Fibroblast of pulmonary artery (primary cell): ENCODE measurements at places on chromosomes 1 and 21.

GRCh38 chr1:238258510-238258909, 367.8 kb upstream of the ZP4 start:
- DNase-seq, result no peak

- peak; percentile 69 for DNase-seq
These were observed 70.3 kb upstream of the KCNK1 start for GRCh38 chr1:233543338-233544255.

DNA sequence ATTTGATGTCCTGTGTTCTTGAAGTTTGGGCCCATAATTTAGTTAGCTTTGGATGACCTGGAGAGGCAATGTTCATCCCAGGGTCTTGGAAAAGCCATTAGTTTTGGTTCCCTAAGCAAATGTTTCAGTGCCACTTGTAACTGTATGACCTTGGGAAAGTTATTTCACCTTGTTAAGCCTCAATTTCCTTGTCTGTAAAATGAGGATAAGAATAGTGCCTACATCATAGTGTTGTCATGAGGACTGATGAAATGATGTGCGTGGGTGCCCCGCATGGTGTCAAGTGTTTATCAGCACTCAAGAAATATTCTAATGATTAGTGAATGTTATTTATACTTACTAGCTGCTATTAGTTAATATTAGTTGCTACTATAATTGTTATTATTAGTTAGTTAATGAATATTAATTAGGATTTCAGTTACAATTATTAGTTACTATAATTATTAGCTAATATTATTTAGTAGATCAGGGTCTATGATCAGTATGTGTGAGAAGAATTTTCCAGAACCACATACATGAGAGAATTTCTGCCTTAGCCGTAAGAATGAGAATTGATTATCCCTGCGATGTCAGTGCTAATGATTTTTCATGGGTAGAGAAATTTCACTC, 1.9 kb downstream of the SH3BGR start:
- no peak for DNase-seq

DNA sequence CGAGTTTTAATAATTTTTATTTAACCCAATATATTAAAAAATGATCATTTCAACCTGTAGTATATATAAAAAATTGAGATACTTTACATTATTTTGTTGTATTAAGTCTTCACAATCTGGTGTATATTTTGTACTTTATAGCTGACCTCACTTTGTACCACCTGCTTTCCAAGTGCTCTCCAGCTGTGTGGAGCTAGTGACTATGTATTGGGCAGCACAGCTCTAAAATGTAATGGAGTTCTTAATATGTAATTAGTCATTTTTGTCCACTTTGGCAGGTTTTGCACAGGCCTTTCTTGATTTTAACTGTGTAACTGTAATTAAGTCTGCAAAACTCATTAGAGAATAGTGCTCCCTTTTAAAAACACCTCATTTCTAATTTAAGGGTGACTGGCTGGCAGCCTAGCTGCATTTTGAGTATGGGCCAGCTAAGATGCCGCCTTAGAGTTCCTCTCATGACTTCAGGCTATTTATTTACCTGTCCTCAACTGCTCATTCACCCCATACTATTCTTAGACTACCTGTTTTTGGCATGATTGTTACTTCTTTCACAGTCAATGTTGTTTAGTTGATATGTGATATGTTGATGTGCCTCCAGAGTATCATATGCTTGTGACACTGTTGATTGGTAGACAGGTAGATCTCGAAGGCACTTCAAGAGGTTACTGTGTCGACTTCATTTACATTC, 43.2 kb downstream of the ZYG11B start:
- no peak for DNase-seq

DNA sequence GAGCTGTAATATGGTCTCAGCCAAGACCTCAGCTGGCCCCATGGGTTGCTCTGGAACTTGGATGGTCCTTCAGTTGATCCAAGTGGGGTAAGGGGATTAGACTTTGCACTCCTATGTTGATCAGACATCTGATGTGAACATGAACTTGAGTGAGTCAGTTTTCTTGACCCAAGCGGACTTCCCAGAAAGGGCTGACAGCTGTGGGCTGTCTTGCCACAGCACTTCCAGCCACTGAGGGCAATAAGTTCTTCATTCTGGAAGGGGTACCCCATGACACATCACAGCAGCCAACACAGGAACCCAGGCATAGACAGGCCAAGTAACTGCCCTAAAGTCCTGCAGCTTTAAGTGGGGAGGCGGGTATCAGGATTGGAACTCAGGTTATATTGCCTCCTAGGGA, 93.9 kb upstream of the USP24 start:
- DNase-seq, result peak; percentile 41

GRCh38 chr1:71422221-71422620, 341.4 kb upstream of the ZRANB2 start:
- no peak for DNase-seq

- no peak for DNase-seq
These were observed at the start of gene FYB2 for GRCh38 chr1:56819387-56819899. Gene FYB2, minus strand, starts transcription at chr1:56819404. Its CDS starts 114 bp downstream, at chr1:56819290.

DNA sequence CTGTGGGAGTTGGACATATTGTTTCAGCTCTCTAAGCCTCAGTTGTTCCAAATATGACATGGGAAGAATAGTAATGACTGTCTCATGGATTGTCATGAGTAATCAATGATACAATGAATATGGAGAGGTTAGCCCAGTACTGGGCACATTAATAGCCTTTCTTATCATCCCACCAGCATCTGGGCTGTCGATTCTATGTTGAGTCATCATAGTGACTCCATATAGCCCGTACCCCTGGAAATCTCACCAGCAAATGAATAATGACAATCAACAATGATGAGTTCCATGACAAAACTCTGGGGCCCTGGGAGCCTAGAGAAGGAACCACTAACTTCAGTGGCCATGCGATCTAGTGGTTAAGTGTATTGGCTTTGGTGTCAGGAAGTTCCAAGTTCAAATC, 39.7 kb upstream of the GJB5 start:
- DNase-seq, result no peak

DNA sequence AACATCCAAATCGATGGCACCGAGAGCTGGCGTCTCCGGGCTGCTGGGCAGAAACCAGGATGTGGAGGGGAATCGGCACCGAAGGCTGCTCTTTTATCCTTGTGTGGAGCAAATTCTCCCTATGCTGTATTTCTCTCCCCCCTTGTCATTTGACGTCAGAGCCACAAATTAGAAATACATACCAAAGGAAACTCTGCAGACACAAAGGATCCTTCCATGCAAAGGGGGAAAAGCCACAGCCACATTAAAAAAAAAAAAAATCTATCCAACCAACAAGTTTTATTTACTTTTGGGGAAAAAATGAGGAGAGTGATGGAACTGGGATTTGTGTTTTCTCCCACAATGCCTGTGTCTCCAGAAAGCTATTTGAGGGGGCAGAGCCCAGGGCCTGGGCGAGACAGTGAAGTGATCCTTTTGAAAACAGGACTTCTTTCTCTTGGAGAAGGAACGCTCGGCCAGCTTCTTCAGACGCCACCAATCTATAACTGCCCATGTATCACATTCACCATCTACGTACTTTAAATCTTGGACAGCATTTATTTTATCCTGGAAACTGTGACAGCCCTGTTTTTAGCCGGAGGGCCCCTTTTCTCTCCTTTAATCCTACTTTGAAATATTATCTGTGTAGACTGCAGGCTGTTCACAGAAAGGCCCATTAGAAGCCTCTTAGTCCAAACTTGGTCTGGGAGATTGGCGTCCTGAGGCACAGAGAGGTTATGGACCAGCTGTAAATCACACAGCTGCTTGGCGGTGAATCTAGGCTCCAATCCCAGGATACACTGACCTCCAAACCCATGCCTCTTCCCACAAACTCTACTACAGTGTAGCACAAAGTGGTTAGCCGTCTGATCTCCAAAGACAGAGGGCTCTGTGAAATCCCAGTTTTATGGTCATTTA, 4.5 kb downstream of the KANK4 start:
- no peak for DNase-seq

DNA sequence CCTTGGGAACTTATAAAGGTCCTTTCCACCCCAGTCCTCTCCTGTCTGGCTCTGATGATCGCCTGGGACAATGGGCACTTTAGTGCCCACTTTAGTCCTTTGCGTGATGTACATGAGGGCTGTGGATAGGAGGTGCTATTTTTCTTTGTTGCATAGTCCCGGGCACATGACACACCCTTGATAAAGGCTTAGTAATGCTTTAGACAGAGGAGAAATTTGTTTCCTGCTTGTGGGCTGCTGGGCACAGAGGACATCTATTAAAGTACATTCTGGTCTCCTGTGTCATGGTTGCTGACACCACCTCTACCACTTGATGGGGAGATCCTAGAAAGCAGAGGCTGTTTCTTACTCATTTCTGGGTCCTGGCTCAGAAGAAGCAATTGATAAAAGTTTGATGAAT, 5.4 kb upstream of the KNCN start:
- DNase-seq, result peak; percentile 50

DNA sequence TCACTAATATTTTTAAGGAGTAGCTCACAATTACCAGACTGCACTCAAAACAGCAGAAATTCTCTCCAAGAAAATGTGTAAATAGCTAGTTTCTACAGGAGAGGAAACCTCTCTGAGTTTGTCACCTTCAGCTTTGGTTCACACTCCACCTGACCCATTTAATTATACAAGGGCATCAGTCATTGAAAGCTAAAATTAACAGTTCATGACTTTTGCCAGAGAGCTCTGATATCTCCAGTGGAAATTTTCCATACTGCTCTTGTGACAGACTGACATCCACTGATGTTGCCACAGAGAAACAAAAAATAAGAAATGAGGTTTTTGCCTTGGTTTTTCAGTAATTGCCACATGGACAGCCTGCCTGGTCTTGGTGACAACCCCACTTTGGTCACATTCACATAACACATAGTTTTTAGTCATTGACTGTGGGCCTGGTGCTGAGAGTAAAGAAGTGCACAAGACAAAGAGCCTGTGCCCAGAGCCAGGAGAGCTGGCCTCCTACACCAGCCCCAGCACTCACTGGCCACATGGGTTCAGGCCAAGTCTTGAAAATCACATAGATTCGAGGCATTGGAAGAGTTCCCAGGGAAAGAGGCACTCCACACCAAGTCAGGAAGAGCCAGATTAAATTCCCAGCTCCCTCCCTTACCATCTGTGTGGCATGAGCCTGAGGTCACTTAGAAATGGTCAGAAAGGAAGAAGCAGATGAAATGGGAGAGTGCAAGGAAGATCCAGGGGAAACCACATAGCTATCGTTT, 13.8 kb upstream of the SIM2 start:
- DNase-seq, result no peak

DNA sequence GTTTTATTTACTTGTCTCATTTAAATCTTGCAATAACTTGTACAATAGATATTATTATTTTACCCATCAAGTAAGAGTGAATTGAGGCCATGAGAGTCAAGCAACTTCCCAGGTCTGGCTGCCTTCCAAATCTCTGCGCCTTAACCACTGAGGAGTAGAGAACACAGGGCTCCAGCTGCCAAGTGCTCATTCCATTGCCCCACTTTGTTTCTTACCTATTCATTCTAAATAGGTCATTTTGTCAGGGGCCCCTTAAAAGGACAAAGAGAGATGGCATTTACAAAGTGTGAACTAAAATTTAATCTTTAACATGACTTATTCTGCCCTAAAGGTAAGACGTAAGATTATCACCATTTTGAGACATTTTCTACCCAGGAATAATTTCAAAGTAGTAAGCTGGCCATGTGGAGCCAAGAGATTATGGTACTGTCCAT, 3.5 kb downstream of the PPP1R15B start:
- peak; percentile 80 for DNase-seq

GRCh38 chr1:79042117-79042516, 35.6 kb upstream of the ADGRL4 start:
- peak; percentile 74 for DNase-seq
